Stimulated activated CD4-positive, alpha-beta T cell treated with anti-CD3 and anti-CD28 coated beads, TNF-alpha, amount 100 ng/mL, for 48 hours (primary cell): ENCODE measurements at places on chromosomes 7 and 10.

- no peak for DNase-seq
These were observed 219.8 kb upstream of the GLI3 start for GRCh38 chr7:42456756-42457276.

DNA sequence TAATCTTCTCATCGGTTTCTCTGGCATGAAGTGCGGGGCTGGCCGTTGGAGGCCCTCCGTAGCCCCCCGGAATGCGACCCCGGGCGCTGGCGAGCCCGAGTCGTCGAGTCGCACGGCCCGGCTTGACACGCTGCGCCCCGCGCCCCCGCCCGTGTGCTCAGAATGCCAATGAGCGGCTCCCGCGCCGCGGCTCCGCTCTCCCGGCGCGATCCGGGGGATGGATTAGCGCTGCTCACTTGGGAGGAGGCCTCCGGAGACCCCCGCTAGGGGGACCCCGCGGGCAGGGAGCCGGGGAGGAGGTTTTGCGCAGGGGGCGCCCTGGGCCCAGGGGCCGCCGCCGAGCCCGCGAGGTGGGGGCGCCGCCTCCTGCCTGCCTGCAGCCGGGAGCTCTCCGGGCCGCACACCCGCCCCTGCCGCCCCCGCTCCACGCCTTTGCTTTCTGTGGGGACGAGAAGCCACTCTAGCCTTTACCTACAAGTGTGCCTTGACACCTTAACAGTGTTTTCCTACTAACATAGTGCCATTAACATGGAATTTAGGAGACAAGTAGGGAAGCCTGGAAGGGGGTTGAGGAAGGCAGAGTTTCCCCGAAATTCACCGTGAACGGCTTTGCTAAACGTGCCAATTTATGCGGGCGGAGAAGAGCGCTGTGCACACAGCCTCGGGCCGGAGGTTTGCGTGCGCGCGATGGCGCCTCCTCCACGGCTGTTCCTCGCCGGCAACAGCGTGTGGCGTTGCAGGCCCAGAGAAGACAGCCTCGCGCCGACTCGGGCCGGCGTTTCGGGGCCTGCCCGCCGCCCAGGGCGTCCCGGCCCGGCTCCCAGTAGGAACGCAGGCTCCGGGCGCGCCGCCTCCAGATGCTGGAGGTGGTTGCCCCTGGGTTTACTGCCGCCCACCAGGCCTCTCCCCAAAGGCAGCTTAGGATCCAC is 7.1 kb downstream of the SHH start:
- peak; percentile 25 for DNase-seq

- no peak for DNase-seq
These were observed 461.2 kb downstream of the SDK1 start for GRCh38 chr7:3762146-3762831.

GRCh38 chr10:6384031-6384430 is 181.3 kb downstream of the PFKFB3 start:
- DNase-seq: no peak

- no peak for DNase-seq
These were observed 40.2 kb downstream of the TCERG1L start for GRCh38 chr10:131271195-131271880.

DNA sequence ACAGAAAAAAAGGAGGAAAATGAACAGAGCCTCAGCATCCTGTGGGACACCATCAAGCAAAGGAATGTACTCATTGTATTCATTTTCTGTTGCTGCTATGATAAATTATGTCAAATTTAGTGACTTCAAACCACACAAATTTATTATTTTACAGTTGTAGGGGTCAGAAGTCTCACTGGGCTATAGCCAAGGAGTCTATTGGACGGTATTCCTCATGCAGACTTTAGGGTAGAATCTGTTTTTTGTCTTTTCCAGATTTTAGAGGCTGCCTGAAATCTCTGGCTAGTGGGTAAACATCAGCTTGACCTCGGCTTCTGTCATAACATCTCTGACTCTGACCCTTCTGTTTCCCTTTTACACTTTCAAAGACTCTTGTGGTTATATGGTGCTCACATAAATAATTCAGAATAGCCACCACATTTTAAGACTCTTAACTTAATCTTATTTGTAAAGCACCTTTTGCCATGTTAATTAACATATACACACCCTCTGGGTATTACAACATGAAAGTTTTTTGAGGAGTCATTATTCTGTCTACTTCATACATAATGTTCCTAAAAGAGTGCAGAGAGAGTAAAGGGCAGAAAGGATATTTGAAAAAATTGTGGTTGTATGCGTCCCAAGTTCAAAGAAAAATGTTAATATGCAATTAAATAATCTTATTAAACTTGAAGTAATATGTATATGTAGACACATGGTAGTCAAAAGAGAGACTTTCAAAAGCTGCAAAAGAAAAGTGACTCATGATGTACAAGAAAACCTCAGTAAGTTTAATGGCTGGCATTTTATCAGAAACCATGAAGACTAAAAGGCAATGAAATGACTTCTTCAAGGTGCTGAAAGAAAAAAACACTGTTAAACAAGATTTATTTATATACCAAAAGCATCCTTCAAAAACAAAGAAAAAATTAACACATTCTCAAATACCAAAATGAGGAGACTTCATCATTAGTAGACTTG is 70.8 kb upstream of the MEOX2 start:
- no peak for DNase-seq

- DNase-seq: no peak
These were observed 26.5 kb upstream of the TMEM229A start for GRCh38 chr7:124059375-124059774.

GRCh38 chr10:86400705-86401587 is 34.4 kb upstream of the GRID1 start:
- DNase-seq: peak; percentile 67

DNA sequence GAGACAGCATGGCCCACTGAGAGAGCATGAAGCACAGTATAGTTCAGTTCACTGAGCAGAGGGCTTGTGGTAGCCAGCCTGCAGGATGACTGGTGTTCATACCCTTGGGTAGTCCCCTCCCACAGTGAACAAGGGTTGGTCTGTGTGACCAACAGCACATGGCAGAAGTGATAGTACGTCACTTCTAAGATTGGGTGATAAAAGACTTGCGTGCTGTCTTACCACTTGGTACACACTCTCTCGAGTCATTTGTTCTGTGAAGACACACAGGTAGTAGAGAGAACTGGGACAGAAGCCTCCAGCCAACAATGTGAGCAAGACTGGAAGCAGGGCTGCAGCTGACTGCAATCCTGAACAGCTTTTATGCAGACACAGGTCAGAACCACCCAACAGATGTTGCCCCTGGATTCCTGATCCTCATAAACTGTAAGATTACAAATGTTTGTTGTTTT is 14.6 kb downstream of the EPC1 start:
- DNase-seq: peak; percentile 83

GRCh38 chr7:50273870-50274269 is 30.6 kb upstream of the IKZF1 start:
- no peak for DNase-seq

- no peak for DNase-seq
These were observed 7.0 kb downstream of the ANKRD1 start for GRCh38 chr10:90913774-90914420.

DNA sequence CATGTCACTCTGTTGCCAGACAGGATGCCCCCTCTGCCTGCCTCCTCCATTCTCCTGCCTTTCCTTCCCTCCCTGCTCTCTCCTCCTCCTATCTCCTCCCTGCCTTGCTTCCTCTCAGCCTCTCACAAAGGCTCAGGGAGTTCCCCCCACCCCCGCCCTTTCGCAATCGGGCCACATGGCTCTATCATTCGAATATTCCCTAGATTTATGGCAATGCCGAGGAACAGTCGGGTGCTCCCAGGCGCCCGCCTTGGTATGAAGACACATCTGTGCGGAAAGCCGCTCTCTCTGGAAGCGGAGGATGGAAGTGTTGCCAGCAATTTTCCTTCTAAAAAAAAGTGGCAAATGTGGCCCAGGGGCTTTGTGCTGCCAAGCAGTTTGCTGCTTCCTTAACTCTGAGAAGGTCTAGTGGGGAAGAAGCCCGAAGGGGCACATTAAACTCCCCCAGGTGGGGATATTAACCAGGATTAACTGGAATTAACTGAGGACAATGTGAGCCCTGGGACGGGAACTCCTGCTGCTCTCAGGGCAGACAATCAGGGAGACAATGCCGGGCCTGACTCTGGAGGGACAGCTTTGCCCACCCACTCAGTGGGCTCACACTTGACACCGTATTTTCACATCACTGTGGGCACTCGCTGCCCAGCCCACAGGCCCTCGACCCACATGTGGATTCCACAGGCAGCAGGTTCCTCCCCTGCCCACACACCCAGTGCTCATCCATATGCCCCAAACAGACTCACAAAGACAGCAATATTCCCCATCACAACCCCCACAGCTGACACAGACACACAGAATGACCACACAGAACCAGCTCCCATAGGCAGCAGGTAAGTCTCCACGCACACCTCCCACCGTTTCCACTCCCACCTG is 88.4 kb upstream of the SMNDC1 start:
- DNase-seq: no peak

- no peak for DNase-seq
These were observed 166.8 kb upstream of the MAGI2 start for GRCh38 chr7:79620291-79620690.

DNA sequence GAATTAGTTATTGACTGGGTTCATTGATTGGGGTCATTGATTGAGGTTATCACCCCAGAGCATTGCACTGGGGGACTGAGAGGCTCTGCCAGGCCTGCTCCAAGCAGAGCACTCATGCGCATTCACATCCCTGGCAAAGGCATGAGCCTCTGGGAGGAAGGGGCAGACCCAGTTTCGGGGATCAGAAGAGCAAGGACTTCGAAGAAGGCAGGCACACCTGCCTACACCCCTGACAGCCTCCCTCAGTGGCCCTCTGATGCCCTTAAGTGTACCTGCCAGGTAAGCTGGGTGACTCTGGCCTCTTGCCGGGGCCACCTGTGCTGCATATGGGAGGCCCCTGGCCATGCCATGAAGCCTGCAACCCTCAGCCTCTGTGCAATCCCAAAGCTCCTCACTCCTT is 181.1 kb downstream of the PTPN20 start:
- DNase-seq: no peak

DNA sequence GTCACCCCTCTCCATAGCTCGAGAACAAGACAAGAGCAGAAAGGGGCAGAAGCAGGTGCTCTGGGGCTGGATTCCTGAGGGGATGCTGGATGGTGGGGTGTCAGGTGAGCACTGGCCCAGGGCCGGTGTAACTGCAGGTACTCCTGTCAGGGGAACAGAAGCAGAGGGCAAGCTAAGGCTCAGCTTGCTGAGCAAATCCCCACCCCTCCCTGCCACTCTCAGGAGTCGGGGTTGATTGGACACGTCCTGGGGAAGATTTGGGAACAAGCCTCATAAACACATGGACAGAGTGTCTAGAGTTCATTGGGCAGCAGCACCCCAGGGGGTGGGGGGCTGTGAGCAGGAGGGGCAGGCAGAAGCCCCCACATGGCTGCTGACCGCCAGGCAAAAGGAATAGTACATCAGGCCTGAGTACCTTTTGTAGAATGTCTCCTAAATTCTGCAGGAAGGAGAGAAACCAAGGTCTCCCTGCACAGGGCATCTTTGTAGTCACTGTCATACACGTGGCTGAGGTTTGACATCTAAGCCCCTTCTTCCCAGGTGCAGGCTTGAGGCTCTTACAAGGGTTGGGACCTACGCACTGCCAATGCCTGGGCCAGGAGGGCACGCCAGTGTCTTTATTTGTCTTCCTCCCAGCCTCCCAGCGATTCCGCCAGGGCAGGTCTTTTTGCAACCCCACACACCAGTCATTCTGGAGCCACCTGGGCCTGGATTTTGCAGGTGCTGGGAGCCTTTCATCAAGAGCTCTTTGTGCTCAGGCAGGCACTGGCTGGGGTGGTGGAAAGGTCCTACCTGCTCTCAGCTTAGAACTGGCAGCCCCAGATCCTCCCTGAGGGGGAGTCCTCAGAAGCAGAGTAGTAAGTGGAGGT is 2.8 kb downstream of the CALML3 start:
- DNase-seq: no peak

DNA sequence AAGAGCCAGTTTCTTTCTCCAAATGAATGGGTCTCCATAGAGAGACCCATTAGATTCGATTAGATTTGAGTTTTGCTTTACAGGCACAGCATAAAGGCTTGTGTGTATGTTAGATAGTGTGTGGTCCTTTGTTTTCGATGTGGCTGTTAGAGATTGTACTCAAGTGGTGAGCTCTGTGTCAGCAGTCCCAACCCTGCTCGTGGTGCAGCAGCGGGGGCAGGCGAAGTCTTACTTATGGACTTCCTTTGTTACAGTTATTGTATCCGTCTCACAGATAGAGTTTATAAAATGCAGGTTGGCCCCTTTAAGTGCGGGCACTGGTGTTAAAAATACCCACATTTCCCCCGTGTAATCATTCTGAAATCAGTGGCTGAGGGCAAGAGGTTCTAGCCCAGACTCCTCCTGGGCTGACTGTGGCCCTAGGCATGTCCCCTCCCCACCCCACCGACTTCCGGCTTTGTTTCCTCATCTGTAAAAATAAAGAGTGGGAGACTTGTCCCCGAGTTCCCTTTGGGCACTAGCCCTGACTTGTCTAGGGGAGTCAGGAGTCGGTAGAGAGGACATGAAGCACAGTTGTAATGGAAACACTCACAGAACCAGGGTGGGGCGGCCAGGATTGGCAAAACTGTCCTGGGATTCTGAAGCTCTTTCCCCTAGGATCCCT is 28.6 kb downstream of the MTURN start:
- no peak for DNase-seq

DNA sequence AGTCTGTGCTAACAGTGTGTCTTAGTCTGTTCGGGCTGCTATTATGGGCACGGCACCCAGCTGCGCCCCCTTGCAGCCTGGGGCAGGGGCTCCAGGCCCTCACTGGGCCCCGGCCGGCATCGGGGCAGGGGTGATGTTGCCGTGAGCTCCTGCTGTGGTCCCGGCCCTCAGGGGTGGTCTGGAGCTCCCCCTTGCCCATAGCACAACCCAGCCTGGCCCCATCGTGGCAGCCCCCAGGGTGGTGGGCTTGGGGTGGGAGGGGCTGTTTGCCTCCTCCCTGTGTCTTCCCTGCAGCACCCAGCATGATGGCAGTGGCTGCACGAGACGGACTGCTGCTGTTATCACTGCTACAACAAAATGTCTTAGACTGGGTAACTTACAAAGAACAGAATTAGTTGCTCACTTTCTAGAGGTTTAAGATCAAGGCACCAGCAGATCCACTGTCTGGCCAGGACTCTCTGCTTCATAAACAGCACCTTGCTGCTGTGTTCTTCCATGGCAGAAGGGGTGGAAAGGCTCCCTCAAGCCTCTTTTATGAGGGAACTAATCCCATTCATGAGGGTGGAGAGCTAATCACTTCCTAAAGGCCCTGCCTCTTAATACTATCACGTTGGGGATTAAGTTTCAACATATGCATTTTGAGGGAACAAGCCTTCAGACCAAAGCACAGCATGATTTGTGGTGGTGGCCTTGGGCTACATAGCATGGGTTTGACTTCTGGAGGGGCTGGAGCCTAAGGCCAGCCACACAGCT is 149.5 kb downstream of the SEC23IP start:
- no peak for DNase-seq
